Prostate gland (tissue), 2 donors: ENCODE measurements at places on chromosomes 2 and 18. TPM values are rescaled to one million over a fixed set of nuclear protein-coding genes. Genes with fewer than 3 reads are reported as not detected.

DNA sequence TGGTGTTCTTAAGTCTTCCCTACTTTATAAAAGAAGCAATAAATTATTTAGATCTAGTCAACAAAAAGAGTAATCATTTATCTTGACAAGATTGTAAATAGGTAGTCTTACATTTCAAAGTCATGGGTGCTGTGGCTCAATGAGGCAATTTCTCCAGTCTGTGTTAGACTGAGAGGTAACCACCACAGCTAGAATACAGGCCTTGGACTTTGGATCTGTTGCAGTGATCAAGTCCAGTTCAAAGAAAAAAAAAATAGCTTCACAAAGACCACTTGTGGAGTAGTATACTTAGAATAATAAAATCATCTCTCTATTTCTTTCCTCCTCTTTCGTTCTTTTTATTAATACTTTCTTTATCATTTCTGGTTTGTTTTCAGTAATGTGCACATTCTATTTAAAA is 93.1 kb upstream of the FSIP2 start:
- no peak for DNase-seq

GRCh38 chr2:82524826-82525225 is 1934.3 kb downstream of the SUCLG1 start:
- no peak for DNase-seq

GRCh38 chr2:27096748-27097297 is 10.3 kb downstream of the KHK start:
- DNase-seq: no peak

- no peak for DNase-seq
Observed at GRCh38 chr2:198961547-198961946, 496.2 kb downstream of the SATB2 start.

GRCh38 chr2:81093031-81093430 is 788.5 kb upstream of the LRRTM1 start:
- no peak for DNase-seq

- no peak for DNase-seq
Observed at GRCh38 chr2:127762846-127763245, 48.1 kb downstream of the WDR33 start.

GRCh38 chr2:69817729-69818501 is 11.5 kb upstream of the GMCL1 start:
- DNase-seq: no peak

DNA sequence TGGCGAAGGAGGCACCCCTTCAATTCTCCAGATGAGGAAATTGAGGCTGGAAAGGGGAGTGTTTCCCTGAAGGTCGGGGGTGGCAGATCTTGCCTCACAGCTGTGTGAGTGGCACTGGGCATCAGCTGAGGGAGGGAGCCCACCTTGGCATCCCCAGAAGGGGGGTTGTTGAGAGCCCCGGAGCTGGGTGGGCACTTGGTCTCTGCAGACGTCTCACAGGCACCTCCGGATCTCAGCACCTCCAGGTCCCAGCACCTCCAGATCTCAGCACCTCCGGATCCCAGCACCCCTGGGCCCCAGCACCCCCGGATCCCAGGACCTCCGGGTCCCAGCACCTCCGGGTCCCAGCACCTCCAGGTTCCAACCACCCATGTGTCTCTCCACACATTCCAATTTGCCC is 137.9 kb downstream of the NFATC1 start:
- DNase-seq: no peak

- no peak for DNase-seq
Observed at GRCh38 chr18:48418539-48419276, 9.5 kb upstream of the ZBTB7C start.

DNA sequence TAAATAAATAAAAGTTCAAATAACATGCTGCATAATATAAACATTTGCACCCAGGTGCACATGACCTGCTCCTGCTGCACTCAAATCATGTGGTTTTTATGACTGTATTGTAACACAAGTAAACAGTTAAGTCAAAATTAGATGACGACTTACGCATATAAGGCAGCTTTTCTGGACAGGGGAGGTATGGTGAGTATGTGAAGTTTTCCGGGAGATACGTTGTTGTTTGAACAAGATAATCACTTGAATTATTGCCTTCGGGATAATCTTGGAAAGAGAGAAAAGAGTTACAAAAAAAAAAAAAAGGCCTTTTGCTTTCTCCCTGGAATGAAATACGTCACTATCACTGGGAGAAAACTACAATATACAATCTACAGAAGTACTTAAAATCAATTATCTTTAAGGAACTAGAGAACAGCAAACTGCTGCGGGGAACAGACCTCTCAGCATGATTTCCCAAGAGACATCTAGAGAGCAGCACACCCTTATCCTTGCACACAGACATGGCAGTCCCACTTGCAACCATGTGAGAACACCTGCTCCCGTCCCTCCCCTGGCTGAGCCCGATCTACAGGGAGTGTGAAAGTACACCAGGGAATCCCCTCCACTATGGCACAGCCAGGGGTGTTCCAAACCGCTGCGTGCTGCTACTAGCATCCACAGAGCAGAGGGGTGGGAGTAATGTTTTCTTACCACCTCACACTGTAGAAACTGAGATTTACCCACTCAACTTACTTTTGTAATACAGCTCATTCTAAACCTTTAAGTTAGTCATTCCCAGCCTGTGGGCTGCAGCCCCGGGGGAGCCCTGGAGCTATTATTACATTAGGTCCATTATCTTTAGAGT is 26.3 kb downstream of the B4GALT6 start:
- no peak for DNase-seq

DNA sequence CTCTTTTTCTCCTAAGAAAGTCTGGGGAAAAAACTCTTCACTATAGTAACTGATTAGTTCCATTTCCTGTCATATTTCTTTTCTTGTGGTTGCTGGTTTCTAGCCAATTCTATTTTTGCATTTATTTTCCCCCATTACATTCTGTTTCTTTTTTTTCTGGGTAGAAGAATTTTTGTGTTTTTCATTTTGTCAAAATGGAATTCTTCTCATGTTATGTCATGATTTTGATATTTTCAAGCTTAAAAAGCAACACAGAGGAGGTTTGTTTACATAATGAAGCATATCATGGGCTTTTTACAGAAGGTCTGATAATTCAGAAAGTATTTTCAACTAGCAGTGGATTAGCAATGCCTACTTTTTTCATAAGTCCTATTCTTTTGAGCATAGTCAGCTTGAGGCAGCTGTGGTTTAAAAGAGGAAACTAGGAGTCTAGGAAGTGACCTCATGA is 102.0 kb downstream of the MAP2 start:
- DNase-seq: no peak

DNA sequence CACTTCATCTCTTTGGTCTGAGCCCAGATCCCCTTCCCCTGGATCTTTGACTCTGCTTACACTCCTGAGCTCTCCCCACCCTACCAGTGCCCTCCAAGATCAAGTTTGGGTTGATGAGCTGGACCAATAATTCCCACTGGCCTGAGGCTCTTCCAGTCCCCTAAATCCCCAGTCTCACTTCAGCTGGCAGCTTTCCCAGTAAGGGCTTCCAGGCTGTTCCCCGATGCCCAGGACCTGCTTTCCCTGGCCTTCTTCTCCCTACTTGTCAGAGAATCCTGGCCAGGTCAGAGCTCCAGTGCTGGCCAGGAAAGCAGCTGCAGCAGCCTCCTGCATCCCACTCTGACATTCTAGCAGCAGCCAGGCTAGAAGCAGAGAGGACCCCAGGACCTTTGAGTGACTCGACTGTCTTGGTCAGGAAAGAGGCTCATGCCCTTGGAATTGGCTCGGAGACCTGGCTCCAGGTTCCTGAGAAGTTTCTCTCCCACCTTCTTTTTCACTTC is 3.5 kb downstream of the WNT6 start:
- no peak for DNase-seq

GRCh38 chr18:80229766-80230745 is 17.3 kb downstream of the PARD6G start:
- DNase-seq: no peak

- no peak for DNase-seq
Observed at GRCh38 chr2:74332550-74333174, 10.6 kb downstream of the SLC4A5 start.

DNA sequence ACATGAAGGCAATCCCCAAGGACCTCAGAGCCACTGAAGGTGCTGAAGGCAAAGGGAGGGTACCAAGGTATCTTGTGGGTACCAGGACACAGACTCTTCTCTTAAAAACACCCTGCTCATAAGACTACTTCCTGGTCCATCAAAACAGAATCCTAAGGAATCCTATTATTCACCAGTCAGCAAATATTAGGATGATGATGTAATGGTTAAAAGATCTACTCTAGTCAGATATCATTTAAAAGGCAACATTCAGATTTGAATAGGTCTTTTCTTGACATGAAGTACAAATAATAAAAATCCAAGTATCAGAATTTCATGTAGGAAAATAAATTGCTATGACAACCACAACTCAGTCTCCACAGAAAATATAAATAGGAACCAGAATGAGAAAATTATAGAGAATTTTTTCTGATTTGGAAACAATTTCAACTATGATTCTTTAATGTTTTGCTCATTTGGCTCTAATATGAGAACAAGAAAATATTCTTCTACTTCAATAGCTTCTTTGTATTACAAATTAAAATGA is 77.8 kb upstream of the ZNF397 start:
- no peak for DNase-seq

DNA sequence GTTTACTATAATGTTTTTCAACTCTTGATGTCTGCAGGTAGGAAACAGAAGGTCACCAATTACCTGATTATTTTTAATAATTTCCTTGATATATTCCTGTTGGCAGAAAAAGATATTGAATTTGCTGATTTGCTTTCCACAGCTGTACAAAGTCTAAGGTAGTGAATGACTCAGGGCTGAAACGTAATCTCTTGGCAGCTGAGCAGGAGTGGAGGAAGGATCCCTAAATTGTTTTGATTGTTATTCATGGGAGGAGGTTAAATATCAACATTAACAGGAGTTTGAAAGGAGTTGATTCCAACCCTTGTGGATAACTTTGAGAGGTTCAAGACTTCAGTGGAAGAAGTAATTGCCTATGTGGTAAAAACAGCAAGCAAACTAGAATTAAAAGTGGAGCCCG is 345.2 kb upstream of the SLC8A1 start:
- no peak for DNase-seq

GRCh38 chr18:6444466-6445228 is 29.9 kb upstream of the L3MBTL4 start:
- DNase-seq: no peak

- no peak for DNase-seq
Observed at GRCh38 chr2:48194641-48195040, 288.3 kb upstream of the FBXO11 start.

DNA sequence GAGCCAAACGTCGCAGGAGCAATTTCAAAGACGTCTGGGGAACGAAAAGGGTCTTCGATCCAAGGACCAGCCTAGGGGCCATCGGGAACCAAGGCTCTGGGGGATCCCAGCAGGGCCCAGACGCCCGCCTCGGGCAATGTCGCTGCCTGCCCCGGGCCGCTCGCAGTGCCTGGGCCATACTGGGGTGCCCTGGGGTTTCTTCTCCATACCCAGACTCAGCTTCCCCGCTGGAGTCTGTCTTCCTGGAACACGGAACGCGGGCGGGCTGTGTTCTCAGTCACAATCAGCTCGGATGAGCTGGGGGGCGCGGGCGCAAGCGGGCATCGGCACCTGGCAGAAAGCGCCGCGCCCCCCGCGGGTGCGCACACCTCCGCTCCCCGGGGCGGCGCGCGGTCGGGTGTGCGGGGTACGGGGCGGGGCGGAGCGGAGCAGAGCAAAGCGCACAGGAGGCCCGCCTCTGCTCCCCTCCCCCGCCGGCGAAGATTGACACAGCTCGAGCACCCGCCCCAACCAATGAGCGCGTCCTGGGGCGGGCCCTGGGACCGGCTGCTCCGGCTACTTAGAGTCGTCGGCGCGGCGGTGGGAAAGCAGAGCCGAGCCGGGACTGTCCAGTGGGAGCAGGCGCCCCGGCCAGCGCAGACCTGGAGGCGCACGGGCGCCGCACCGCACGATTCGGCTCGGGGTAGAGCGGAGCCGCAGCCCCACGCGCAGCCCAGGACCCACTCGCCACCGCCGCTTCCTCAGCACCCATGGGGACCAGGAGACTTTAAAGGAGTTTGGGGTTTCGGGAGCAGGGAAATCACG is at the start of gene LRATD1:
Gene LRATD1 (plus strand): TSS at position 585 of the 804 bp plus-strand sequence. CDS start 1,263 bp downstream, outside the sequence.
- DNase-seq: peak; percentile 97

- DNase-seq: no peak
Observed at GRCh38 chr2:184370954-184371353, 227.4 kb upstream of the ZNF804A start.

DNA sequence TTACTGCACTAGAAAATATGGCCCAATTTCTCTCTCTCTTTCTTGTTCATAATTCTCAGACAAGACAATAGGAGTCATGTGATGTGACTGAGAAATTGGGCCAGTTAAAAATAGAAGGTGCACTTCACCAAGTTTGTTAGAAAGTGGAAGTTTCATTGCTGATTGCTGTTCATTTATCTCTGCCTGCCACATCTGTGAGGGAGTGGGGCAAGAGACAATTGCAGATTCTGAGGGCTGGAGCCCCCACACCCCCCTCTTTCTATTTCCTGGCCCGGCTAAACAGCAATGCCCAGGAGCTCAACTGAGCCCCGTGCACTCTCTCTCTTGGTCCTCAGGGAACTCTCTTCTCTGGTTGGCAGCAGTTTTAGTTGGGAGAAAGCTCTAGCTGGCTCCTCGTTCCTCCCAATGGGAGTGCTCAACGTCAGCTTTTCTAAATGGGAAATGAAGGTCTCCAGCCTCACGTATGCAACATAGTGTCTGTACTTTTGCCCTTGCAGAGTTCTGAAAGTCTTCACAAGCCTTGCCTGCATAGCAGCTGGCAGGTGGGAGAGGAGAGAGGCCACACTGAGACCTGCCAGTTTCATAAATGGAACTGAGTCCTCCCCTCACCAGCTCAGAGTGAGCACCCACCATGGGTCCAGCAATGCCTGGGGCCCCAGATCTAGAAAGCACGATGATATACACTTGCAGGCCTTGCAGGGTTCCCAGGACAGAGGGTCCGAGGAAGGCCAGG is 115.7 kb downstream of the MYCN start:
- DNase-seq: no peak

- no peak for DNase-seq
Observed at GRCh38 chr18:79223431-79223830, 154.2 kb downstream of the ATP9B start.

- DNase-seq: no peak
Observed at GRCh38 chr18:49335677-49336076, 124.8 kb downstream of the DYM start.

GRCh38 chr2:218219934-218220333 is 2.9 kb downstream of the ARPC2 start:
- DNase-seq: no peak

DNA sequence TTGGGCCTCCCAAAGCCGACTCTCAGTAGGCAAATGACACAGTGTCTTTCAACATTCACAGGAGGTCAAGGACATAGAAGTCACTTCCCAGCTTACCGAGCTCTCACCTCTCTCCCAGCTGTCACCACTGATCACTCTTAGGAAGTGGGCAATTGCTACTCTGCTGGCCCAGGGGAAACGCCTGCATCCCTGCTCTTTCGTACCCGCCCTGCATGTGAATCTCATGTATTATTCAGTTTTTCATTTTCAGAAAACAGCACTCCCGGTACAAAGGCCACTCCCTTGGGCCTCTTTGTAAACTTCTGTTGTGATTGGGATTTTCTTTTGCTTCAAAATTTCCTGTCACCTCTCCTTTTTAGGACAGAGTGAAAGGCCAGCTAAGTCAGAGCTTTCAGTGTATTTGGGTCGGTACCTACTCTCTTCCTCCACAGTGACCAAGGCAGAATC is 15.4 kb downstream of the MRPL44 start:
- no peak for DNase-seq

GRCh38 chr2:149597668-149598326 is 10.2 kb upstream of the MMADHC start:
- DNase-seq: peak; percentile 51

The CNGA3 gene
- 1.1 TPM for total RNA-seq

The TLX2 gene
- 0.97 TPM for total RNA-seq

The ACKR3 gene
- total RNA-seq: 2.1 TPM

The CFC1 gene
- 6.6 TPM for total RNA-seq

The ZAP70 gene
- 1.8 TPM for total RNA-seq

The FEV gene
- total RNA-seq: 25.9 TPM

The ANKRD36B gene
- 57.9 TPM for total RNA-seq

The INPP1 gene
- 34.4 TPM for total RNA-seq

The B3GNT7 gene
- 7.4 TPM for total RNA-seq
